Liver (tissue), 10 donors: ENCODE measurements at places on chromosomes 7 and 10.

GRCh38 chr10:114012650-114013049 lies 31.0 kb upstream of the ADRB1 start:
- no peak for DNase-seq

- DNase-seq = no peak
Observed at GRCh38 chr10:34647160-34647559, 167.9 kb downstream of the PARD3 start.

DNA sequence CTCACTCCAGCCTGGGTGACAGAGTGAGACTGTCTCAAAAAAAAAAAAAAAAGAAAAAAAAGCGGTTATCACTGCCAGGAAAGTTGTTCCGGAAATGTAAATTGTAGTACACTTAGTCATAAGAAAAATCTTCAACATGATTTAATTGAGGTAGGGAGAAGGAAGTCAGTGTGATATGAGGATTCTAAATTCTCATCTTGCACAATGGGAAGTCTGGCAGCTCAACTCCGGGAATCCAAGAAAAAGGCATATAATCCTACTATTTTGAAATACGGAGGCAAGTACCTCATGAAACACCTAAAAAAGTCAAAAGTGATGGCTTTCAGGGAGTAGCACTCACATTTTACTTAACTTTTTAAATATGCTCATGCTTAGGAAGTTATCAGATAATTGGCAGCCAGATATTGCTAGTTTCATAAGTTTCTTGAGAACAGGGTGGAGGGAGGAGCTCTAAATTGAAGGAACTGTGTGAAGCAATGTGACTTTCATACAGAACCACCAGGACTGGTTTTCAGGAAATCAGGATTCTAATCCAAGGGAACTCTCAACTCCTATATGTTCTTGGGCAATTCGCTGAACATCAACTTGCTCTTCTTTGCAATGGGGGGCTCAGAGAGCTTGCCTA lies 2.7 kb upstream of the C7orf25 start:
- DNase-seq = no peak

DNA sequence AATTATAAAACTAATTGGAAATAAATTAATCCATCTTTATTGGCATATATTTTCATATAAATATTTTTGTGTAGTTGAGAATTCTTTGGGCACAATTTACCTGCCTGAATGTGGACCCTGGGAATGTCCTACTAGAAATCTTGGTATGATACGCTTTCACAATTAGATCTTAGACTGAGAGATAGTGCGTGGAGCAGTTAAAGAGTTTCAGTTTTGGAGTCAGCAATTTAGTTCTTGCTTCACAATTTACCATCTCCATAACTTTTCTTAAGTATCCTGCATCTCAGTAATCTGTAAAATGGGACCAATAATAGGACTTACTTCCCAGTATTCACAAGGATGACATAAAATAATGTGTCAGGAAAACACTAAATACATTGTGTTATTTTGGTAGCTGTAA lies 2.0 kb downstream of the MTPN start:
- DNase-seq = no peak

GRCh38 chr7:30906014-30906413 lies 5.6 kb upstream of the AQP1 start:
- no peak for DNase-seq

- peak; percentile 78 for DNase-seq
Observed at GRCh38 chr10:21526860-21527597, 1.5 kb upstream of the SKIDA1 start.

- no peak for DNase-seq
Observed at GRCh38 chr10:60147576-60148265, 241.4 kb upstream of the CCDC6 start.

DNA sequence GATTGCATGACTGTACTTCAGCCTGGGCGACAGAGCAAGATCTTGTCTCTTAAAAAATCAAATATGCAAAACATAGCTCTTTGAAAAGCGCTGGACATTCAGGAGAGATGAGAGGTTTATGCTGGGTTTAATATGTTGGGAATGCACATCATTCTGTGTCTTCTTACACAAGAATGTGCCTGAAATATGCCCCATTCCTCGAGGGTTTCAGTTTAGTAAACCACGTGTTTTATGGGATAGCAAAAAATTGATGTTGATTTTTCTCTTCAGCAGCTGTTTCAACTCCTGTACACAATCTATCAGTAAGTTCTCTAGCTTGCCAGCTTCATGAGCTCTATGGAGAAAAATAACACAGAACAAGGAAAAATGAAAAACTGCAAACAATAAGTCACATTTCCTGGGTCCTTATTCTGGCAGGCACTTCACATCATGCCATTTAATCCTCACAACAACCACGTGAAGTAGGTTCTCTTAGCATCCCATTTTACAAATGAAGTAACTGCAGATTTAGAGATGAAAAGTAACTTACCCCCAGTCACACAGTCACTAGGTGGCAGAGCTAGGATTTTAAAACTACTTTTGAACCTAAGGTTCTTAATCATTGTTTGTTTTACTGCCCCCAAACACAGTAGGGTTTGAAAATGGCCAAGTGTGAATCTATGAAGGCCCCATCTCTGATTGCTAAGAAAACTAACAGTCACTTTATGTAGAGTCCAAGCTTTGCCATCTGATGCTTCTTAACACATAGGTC lies 423.6 kb downstream of the PHTF2 start:
- no peak for DNase-seq

- no peak for DNase-seq
Observed at GRCh38 chr7:135392701-135393100, 117.2 kb downstream of the CNOT4 start.

DNA sequence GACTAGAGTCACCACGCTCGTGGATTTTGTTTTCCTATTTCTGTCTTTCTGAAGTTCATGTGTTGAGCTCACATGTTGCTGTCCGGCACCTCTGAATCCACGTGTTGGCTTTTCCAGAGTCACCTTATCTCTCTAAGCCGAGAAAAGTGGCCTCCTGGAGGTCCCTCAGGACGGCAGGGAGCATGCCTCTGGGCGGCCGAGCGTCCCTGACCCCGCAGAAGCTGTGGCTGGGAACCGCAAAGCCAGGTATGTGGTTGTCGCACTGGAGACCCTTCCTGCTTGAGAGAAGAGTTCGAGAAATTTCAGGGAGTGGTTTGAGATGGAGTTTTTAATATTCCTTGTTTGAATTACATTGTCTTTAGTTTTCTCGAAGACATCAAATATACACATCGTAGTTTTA lies 12.6 kb downstream of the IQCE start:
- no peak for DNase-seq

DNA sequence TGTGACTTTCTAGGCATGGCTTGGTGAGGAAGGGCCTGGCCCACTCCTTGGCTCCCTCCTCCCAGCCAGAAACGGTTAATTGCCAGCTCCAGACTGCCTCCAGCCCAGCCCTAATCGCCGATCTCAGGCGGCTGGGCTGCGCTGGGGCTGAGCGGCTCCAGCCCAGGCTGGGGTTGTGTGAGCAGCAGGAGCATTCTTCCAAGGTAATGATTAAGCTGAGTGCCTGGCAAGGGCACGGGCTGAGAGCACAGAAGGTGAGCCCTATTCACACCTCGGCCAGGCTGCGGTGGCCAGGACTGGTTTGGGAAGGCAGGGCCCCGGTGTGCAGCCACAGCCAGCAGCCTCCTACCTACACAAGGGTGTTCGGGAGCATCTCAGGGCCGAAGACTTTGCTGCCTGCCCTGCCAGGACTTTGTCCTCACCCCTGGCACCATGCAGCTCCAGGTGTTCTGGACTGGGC lies at the start of gene TMEM72:
Gene TMEM72 (plus strand): TSS at position 257 of the 460 bp plus-strand sequence. CDS start 176 bp downstream, at position 433.
- DNase-seq = peak; percentile 49

DNA sequence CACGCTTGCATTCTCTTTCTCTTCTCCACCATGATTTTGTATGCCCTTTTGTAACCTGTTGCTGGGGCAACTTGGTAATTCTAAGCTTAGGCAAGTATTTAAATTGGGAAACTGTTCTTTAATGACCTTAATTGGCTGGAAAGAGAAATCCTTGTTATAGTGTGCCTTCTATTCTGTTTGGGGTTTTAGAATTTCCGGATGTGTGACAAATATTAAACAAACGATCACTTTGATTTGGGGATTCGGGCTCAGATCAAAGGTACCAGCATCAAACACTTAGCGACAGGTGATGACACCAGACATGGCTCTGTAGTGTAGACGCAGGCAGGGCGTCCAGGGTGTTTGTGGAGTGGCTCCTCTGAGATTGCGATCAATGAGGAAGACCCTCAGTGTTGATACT lies 55.0 kb downstream of the RAB11FIP2 start:
- DNase-seq = no peak

DNA sequence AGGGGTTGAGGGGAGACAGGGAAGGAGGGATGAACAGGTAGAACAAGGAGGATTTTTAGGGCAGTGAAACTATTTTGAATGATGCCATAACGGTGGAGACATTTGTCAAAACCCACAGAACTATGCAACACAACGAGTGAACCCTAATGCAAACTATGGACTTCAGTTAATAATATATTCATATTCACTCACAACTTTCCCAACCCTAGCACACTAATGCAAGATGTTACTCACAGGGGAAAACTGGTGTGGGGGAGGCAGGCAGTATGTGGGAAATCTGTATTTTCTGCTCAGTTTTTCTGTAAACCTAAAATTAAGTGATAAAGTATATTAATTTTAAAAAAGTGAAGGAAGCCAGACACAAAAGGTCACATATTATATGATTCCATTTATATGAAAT lies 17.3 kb downstream of the GNA12 start:
- no peak for DNase-seq

DNA sequence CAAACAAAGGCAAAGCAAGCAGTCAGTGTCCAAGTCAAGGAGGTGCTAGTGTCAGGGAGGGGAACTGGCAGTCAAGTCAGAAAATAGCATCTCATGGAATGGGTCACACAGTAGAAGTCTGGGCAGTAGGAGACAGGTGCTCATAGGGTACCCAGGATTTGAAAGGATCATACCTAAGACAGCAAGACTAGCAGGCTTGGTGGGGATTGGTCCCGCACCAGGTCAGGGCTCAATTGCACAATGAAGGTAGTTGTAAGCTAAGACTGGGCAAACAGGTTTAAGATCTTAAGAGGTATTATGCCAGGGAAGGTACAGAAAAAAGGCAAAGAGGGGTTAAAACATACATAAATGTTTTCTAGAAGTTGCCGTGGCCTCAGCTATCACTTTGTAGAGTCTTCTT lies 181.4 kb upstream of the ETV1 start:
- no peak for DNase-seq

DNA sequence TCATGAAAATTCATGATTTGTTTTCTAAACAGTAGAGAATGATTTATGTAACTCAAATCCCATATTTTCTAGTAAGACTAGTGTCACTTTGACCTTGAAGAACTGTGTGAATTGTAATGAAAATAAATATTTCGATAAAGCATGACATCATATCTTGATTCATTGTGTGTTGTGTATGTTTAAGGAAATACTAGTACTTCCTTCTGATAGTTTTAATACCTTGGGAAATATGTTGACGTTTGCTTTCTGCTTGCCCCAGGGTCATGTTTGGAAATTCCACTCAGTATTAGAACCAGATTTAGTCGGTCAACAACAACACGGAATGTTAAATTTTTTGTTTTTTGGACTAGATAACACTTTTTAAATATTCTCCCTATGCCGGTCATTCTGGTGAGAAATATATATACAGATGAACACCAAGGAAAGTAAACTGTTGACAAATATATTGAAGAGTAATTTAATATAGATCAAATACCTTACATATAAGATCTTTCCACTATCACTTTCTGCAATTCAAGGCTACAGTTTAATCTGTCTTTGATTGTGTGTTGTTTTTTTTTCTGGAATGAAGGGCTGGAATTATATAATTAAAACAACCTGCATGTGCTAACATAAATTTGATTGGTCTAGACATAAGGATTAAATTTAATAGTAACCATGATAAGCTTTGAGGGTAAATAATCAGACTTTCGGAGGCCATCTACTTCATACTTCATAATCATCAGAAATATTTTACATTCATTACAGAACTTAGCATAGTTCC lies 126.2 kb downstream of the MDFIC start:
- DNase-seq = no peak

- DNase-seq = no peak
Observed at GRCh38 chr10:21297603-21298383, 227.7 kb downstream of the SKIDA1 start.

DNA sequence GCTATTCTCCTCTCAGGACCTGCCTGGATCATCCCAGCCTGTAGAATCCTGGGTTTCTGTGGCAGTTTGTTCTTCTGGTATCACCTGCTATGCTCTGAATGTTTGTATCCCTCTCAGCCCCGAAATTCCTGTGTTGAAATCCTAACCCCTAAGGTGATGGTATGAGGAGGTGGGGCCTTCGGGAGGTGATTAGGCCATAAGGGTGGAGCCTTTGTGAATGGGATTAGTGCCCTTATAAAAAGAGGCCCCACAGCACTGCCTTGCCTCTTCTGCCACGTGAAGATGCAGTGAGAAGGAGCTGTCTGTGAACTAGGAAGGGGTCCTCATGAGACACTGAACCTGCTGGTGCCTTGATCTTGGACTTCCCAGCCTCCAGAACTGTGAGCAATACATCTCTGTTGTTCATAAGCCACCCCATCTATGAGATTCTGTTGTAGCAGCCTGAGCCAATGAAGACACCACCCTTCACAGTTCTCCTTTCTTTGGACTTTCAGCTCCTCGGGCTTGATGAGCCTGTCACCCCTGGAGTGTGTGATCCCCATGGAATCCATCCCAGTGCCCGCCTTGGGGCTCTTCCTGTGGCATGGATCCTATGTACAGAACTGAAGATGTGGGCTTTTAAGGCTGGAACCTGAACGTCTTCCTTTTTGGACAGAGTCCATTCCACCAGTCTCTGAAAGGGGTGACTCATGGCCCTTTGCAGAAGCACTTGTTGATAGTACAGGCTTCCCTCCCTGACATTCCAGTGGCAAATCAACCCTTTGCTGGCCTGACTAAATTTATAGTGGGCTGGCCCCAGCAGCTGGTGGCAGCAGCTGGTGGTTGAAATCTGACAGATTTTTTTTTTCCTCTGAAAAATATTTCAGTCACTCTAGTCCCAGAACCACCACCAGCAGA lies 138.0 kb downstream of the TACC2 start:
- no peak for DNase-seq

DNA sequence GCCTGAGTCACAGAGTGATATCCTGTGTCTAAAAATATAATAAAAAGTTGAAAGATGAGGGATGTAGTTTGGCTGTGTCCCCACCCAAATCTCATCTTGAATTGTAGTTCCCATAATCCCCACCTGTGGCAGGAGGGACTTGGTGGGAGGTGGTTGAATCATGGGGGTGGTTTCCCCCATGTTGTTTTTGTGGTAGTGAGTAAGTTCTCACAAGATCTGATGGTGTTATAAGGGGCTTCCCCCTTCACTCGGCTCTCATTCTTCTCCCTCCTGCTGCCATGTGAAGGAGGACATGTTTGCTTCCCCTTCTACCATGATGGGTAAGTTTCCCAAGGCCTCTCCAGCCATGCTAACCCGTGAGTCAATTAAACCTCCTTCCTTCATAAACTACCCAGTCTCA lies 25.1 kb upstream of the UBE3C start:
- no peak for DNase-seq

DNA sequence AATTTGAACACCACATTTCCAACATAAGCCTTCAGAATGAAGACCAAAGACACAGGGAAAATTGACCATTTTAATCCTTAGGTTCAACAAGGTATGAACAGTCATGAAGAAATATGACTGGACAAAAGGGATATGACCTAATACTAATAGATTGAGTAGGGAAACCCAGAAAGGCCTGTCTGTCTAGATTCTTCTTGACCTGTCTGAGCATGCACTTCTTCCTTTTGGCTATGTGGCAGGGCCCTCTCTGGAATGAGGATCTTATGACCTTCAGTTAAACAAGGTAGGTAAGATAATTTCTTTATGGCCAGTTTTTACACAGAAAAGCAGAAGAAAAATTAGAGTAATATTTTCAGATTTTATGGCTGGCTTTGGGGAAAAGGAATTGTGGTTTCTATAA lies 3.0 kb upstream of the PHYHIPL start:
- DNase-seq = no peak
